Activated CD4-positive, alpha-beta T cell treated with anti-CD3 and anti-CD28 coated beads, Interleukin-2, amount 50 U/mL, for 4 hours (primary cell): ENCODE measurements at places on chromosomes 11 and 22.

- no peak for DNase-seq
Observed at GRCh38 chr11:103528596-103528995, 419.4 kb downstream of the DYNC2H1 start.

- DNase-seq, result no peak
Observed at GRCh38 chr11:72792437-72793021, 1.3 kb downstream of the STARD10 start.

DNA sequence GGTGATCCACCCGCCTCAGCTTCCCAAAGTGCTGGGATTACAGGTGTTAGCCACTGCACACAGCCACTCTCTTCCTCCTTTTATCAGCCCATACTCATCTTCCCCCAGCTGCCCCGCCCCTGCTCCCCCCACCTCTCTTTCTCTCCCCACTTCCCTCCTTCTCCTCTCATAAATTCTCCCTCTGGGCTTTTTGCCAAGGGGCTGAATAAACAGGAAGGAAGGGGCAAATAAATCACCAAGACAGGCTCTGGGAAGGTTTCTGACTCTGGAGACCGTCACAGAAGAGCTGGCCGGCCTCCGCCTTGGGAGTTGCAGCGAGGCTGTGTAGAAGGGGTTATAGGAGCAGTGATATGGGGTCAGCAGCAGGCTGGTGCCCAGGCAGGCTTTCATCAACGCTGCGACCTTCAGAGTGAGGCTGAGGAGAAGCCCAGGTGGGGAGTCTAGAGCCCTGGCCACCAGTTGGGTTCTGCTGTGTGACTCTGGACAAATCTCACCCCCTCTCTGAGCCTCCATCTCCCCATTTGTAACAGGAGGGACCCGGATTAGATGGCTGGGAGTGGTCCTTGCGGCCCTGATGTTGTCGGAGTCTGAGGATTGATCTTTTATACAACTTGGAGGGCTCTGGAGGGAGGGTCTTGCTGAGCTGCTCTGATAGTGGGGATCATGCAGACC is 62.6 kb upstream of the RASD2 start:
- no peak for DNase-seq

- no peak for DNase-seq
Observed at GRCh38 chr11:75667255-75667830, 1.5 kb downstream of the MAP6 start.

DNA sequence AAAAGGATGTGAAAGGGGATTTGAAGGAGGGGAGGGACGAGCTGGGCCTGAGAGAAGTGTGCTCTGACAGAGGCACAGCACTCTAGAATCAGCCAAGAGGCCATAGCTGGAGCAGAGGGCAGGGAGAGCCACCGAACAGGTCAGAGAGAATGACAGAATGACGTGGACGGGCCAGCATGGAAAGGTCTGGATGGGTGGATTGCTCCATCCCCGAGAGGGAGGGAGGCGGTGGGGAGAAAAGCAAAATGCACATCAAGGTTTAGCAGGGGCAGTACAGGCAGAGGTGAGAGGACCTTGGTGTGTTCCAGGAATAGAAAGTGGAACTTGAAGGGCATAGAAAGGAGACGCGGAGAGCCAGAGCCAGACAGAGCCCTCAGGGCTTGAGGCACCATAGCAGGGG is 6.9 kb downstream of the PMM1 start:
- DNase-seq, result no peak

- DNase-seq, result no peak
Observed at GRCh38 chr11:81224396-81224795, 1509.3 kb downstream of the FAM181B start.

DNA sequence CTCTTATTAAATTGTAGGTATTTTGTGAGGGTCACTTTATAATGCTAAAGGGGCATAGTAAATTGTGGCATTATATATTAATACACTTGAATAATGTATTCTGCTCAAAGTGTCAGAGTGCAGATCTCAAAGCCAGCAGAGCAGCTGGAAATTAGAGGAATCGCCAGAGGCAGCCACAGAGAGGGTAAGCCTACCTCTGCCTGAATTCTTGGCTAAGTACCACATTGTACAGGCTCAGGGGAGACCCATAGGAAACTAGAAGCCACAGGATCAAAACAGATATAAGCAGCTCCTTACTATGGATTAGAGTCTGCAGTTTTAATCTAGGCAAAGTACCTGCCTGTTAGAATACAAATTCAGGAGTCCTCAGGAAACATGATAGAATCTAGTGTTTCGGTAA is 249.3 kb downstream of the DDX10 start:
- DNase-seq, result no peak

GRCh38 chr11:113664069-113664980 is 41.8 kb downstream of the TMPRSS5 start:
- no peak for DNase-seq

DNA sequence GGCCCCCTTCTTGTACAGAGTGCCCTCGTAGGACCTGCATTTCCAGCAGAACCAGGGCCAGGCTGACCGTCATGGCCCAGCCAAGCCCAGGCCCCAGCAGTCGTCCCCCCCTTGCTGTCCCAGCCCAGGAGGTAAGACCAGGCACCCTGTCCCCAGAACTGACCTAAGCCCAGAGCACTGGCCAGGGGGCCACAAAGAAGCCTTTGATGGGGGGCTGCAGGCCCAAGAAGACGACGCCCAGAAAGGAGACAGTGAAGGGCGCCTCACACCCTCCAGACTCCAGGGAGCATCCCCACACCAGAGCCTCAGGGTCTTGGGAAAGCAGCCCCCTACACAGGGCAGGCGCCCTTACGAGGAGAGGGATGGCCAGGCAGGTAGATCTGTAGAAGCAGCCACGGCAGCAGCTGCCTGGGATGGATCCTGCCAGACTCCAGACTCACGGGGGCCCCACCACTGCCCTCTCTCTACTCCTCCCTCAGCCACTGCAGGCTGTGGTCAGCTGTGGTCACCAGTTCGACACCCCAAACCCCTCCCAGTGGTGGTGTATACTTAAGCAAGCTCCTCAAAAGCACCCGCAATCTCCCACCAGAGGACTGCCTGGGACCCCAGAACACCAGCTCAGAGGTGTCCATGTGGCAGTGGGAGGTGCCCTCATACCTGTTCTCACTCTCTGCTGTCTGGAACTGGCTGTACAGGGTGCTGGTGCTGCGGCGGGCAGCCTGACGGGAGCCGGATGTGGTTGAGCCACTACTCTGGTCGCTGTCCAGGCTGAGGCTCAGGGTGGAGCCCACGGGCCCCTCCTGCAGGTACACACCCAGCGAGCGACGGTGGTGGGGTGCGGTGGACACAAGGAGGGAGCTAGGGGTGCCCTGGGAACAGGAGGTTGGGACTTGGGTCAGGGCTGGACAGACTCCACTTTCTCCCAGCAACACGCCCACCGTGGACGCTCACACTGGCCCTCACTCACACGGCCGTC is 27.0 kb downstream of the SBF1 start:
- no peak for DNase-seq

DNA sequence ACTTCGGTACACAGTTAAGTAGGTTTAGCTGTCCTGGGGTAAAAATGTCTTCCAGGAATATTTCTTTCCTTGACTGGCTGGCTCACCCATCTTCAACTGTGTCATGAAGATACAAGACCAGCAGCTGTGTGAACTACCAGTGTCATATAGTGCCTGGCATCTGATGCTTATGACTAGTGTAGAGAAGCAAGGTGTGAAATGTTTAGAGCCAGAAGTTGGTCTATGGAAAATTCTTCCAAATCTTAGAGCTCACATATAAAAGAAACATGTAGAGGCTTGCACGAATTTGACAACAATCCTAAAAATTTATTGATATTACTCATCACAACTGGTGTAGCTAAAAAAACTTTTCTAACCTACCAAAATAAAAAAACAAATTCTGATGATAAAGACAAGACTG is 54.4 kb downstream of the ARL14EP start:
- no peak for DNase-seq

DNA sequence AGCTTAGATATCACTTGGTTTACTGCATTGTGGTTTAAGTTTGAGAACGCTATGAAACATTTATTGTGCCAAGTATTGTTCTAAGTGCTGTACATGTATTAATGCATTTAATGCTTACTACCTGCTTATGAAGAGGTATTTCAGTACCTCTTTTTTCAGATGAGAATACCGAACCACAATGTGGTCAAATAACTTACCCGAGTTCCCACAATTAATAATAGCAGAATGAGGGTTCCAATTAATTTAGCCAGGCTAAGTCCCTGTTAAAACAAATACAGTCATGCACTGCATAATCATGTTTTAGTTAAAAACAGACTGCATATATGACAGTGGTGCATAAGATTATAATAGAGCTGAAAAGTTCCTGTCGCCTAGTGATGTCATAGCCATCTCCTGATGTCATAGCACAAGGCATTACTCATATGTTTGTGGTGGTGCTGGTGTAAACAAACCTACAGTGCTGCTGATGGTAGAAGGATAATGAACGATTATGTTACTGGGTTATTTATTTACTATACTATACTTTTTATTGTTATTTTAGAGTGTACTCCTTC is 4.3 kb downstream of the ZC3H12C start:
- no peak for DNase-seq

DNA sequence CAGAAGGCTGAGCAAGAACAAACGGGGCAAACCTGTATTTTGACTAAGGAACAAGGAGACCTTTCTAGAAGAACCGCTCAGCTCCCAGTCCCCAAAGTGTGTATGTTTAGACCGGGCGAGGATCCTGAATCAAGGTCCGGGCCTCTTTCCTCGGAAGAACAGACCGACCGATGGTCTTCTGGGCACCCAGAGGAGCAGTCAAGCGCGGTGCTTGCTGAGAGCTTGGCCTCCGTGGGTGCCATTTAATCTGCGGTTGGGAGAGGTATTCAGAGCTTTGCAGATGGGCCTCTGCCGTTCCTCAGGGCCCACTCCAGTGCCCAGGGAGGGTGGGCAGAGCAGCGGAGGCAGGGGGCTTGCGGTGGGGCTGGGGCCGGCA is 26.5 kb upstream of the ATXN10 start:
- no peak for DNase-seq

DNA sequence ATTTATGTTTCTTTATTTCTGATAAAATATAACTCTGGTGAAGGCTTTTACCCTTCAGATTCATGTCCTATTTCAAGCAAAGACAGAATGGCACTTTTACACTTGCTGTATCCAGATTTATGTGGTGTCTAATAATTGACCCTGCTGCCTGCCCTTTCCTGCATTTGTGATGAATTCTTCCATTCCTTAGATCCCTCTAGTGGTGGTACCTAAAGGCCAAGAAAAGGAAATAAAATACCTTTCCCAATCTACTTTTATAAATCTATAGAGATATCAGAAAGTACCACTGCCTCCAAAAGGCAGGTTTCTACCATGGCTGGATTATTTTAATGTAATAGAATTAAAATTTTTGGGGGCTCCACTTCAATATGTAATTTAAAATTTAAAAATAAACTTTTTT is 34.2 kb downstream of the CCDC81 start:
- DNase-seq, result no peak

GRCh38 chr11:71250523-71251150 is 1.7 kb downstream of the SHANK2 start:
- DNase-seq, result no peak

DNA sequence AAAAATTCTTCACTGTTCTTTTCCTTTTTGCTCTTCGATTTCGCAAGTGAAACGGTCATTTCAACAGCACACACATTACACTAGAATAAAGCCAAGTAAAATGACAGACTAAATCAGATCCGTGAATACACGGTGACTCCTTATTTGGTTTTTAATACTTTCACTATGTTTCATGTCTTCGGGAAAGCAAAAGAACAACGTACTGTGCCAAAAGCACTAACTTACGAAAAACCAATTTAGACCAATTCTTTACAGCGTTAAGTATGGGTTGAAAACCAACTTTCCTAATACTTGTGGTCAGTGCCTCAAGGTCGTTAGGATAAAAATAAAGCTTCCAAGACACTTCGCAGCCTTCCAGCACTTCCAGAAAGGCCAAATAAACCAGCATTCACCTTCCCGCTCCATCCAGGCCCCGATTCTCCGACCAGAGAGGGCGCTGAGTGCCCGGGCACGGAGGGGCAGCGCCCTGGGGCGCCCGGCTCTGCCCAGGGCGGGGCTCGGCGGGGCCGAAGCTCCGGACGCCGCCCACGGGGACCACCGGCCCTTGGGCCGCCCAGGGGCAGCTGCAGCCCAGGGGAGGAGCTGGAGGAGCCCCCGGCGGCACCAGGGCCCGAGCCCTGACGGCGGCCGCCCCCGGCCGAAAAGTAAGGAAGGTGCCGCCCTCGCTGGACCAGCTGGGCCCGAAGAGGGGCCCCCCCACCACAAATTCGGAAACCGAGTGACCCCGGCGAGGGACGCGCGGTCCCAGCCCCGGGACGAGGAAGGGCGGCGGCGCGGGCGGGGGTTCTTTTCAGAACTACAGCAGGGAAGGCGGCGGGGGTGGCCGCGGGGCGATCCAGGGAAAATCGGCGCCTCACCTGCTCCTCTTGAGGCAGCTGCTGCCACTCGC is 499 bp downstream of the ATL3 start:
- no peak for DNase-seq

DNA sequence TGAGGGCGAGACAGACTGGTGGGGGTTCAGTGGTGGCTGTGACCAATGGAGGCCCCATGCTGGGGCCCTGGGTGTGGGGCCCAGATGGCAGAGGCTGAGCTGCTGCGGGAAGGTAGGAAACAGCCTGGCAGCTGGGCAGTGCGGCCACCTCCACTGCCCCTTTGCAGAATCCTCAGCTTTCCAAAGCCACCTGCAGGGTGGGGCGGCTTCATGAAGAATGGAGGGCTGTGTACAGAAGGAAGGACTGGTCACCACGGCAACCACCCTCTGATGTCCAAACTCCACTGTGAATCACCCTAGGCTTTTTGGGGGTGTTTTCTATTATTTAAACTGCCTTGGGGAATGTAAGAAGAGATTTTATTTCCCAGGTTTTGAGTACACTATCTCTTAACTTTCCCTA is 166.3 kb upstream of the NAV2 start:
- DNase-seq, result no peak

DNA sequence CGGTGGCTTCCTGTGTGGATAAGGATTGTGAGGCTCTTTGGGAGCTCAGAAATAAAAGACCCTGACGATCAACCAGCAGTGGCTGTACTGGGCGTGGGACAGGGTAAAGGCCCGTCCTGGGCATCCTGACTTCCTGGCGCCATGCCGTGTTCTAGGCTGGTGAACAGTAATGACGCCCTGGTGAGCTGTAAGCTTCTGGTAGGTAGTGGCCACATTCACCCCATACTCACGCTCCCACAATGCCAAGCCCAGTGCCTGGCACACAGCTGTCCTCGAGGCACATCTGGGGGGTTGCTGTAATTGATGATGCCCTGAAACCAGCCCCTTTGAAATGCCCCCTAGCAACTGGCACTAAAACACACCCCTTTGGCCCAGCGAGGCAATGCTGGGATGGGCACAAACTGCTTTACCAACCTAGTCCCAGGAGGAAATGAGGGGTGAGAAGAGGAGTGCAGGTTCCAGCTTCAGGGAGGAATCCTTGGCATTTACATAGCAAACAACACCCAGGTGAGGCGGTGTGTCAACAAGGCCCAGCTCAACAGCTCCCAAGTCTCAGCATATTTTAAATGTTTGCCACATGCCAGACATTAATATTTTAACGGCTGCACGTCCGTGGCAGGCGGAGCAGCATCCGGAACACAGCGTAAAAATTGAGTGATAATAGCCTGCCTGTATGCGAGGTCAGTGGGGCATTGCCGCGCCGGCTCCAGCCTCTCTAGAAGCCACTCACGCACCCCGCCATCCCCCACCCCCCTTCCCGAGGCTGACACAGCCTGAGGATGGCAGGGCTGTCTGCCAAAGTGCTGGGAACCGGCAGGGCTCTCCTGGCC is 79.3 kb downstream of the DSCAML1 start:
- no peak for DNase-seq

GRCh38 chr11:74468058-74468457 is 709 bp upstream of the KCNE3 start:
- no peak for DNase-seq
